ENCODE measurements at places on chromosomes 5 and 9. TPM values are rescaled to one million over a fixed set of nuclear protein-coding genes. Genes with fewer than 3 reads are reported as not detected.

Gene MACROH2A1
- 272 TPM for total RNA-seq

Gene PANK3
- 41.0 TPM for total RNA-seq

Gene CENPK
- total RNA-seq = 1.4 TPM

Gene CCDC152
- 0.96 TPM for total RNA-seq

Gene GFM2
- 21.0 TPM for total RNA-seq

Gene LURAP1L
- total RNA-seq = 25.2 TPM

Gene SAPCD2
- 2.8 TPM for total RNA-seq

Gene TMCO6
- 45.4 TPM for total RNA-seq

Gene MEIKIN
- not detected for total RNA-seq

Gene DEPDC1B
- total RNA-seq = under 0.01 TPM

Gene C5orf52
- total RNA-seq = not detected

Gene DIRAS2
- total RNA-seq = not detected

Gene BARX1
- total RNA-seq = 2.6 TPM

Gene FOXD4
- total RNA-seq = not detected

Gene KIAA0825
- total RNA-seq = 5.9 TPM

Gene ELOVL7
- 6.1 TPM for total RNA-seq

Gene MYMK
- total RNA-seq = not detected

Gene SRP19
- total RNA-seq = 69.2 TPM

Gene PCDHB14
- 5.9 TPM for total RNA-seq

Gene FSTL4
- total RNA-seq = 0.88 TPM

Gene UNC13B
- 19.3 TPM for total RNA-seq

Gene ZDHHC21
- 11.2 TPM for total RNA-seq

Gene SNCAIP
- total RNA-seq = 10.9 TPM

Gene ADAMTS12
- 15.0 TPM for total RNA-seq

Gene RBM22
- total RNA-seq = 44.9 TPM

Gene PCDHGB2
- 10.5 TPM for total RNA-seq

Gene BHMT2
- 19.3 TPM for total RNA-seq

Gene FAT2
- 0.16 TPM for total RNA-seq

Gene SLCO6A1
- not detected for total RNA-seq

Gene PTGES
- total RNA-seq = 21.8 TPM

Gene ANKRD31
- total RNA-seq = 0.66 TPM

Gene UHRF2
- 95.6 TPM for total RNA-seq

Gene KCNN2
- total RNA-seq = 0.16 TPM

Gene PLGRKT
- 26.2 TPM for total RNA-seq

Gene GABRA6
- not detected for total RNA-seq

Gene LPAR1
- 24.6 TPM for total RNA-seq

Gene CDKN2A
- total RNA-seq = 0.80 TPM

Gene PRELID2
- total RNA-seq = 15.5 TPM

Gene GABBR2
- not detected for total RNA-seq

Gene SPEF2
- 35.9 TPM for total RNA-seq

Gene GMCL2
- total RNA-seq = not detected

Gene ARID3C
- total RNA-seq = not detected

Gene CCNO
- total RNA-seq = 0.32 TPM

Gene ABCA1
- total RNA-seq = 57.0 TPM

Gene ECM2
- total RNA-seq = 13.8 TPM
